ENCODE measurements at places on chromosomes 5 and 9.

DNA sequence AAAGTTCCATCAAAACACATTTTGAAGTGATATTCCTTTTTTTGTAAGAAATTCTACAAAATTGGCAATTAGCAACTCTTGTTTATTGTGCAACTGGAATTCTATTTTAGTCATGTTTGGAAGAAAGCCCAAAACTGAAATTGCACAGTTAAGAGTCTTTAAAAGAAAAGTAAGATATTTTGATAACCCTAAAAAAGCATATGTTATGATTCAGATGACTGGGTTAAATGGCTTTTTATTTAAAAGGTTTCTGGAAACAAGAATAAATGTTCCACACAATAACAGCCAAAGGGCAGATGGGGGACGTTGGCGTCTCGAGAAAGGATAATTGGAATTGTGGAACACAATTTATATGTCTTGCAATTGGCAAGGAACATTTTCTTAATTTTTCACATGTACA, 275.2 kb downstream of the CDH9 start:
- no peak for DNase-seq

GRCh38 chr9:36895744-36896260, 138.3 kb downstream of the PAX5 start:
- DNase-seq, result no peak

GRCh38 chr5:97297063-97297703, 114.1 kb upstream of the RIOK2 start:
- DNase-seq, result peak; percentile 24

DNA sequence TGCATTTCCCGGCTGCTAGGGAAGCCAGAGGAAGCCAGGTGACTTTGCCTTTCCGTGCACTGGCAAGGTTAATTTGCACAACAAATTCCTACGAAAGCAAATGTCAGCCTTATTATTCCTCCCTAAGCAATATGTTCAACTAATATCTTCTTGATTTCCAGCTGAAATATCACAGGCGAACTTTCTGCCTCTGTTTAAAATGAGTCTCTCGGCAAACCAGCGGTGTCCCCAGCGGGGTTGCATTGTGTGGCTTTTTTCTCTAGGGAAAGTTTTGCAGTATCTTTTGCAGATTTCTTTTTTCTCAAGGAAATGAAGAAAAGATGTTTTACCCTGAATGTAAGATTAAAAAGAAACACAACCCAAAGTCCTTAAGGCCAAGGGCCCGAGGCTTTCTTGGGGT, 1.9 kb downstream of the DBH start:
- no peak for DNase-seq

- DNase-seq, result no peak
These were observed 8.3 kb downstream of the ADAMTS12 start for GRCh38 chr5:33883482-33883881.

DNA sequence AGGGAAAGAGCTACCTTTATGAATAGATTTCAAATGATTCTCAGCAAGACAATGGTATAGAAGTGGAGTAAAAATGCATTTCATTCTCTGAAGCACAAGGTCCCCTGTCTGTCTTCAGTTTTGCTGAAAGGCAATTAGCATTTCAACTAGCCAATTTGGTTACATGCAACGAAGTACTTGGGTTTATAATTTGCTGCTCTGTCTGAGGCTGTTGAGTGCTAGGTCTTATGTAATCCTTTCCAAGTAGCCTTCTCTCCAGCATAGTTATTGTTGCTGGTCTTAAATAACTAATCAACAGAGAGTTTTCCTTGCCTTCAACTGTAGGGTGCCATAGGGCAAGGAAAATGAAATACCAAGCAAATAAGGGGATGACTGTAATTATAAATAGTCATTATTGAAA, 4.5 kb downstream of the ADGRV1 start:
- no peak for DNase-seq

DNA sequence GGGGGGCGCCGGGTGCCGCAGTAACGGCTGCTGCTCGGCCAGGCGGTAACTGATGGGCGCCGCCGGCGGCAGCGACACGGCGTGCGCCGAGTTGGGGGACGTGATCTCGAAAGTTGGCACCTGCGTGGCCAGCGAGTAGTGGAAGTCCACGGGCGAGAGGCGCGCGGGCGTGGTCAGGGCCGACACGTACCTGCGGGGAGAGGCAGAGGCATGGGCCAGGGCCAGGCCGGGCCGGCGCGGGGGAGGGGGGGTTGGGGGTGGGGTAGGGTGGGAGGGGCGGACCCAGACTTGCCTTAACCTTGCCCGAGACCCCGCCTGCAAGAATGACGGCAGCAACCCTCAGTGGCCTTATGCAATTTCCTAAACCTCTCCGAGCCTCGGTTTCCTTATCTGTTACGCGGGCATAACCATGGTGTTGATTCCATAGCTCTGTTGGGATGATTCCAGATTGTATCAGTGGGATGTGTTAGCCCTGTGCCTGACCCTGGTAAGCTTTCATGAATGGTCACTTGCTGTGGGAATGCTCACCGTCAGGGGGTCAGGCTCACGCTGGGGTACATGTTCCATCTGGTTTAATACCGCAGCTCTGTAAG, 53.0 kb downstream of the PSD2 start:
- no peak for DNase-seq

GRCh38 chr5:44356231-44356630, 33.0 kb downstream of the FGF10 start:
- DNase-seq, result no peak

DNA sequence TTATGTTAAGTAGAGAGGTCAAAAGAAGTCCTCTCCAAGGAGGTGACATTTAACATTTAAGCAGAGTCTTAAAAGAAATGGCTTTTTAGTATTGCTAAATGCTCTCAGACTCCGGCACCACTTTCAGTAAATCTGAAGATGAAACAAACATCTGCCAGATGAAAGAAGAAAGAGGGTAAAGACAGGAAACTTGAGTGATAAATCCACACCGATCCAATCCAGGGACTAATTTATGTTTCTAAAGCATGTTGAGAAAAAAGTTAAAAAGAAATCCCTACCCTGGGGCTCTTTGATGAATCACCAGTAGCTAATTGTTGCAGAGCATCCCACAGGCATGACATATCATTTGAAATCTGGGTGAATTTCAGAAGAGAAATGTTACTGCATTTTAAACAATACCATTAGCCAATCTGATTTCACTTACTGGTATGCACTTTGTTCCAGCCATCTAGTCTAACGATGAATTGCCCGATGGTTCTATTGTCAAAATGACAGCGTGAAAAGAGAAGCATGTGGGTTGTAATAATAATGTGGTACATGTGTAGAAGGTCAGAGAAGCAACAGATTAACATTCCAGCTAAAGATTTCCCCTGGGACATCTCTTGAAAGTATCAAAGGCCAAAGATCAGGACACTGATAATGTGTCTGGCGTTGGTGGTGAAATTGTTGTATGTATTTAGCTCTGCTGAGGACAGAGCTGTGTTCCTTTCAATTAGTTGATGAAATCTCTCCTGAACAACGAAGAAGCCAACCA, 485.7 kb downstream of the CSNK1G3 start:
- DNase-seq, result no peak

GRCh38 chr5:138316355-138316754, 15.2 kb downstream of the CDC25C start:
- no peak for DNase-seq

DNA sequence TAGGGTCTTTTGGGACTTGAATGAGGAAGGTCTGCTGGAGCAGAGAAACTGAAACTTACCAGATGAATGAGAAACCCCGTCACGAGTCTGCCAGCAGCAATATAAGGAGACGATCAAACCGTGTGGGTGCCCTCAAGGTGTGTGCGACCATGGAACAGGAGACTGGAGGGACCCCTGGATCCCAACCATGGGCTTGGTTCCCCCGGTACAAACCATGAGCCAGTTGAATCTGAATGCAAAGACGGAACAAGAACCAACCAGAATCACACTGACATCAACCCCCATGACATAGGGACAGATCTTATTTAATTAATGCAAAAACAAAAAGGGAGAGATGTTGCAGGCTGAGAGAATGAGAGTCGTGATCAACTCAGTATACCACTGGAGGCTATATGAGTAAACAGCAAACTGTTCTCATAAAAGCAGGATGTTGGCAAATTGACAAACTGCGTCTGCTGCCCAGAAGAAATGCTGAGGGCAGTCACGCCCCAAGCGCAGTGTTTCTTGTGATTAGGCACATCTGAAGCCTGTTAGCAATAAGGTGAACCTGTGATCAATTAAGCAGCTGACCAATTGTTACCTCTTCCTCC, 475.5 kb upstream of the ACO1 start:
- DNase-seq, result no peak

GRCh38 chr5:63398346-63398745, 563.9 kb downstream of the HTR1A start:
- DNase-seq, result no peak
